ENCODE measurements at places on chromosomes 1 and 21.

DNA sequence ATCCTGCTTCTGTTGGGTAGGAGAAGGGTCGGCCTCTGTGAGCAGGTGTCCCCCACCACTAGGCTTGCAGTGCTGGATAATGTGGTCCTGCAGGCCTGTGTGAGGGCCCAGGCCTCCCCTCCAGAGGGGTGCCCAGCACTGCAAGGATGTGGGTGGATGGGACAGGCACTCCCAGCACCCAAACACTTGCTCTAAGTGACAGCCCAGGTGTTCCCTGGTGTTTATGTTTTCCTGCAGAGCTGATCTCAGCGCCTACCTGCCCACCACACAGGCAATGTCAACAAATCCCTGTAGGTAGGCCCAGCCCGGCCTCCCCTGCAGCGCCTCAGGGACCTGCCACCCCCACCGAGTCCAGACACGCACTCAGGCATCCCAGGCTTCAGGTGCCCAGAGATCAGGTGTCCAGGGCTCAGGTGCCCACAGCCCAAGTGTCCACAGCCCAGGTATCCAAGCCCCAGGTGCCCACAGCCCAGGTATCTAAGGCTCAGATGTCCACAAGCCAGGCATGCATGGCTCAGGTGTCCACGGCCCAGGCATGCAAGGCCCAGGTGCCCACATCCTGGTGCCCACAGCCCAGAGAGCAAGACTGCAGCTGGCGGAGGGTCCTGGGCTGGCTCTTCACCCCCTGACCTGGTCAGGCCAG is 59.2 kb downstream of the WNT9A start:
- DNase-seq: no peak

GRCh38 chr1:41728403-41729202 is 190.1 kb downstream of the HIVEP3 start:
- DNase-seq: peak; percentile 24

DNA sequence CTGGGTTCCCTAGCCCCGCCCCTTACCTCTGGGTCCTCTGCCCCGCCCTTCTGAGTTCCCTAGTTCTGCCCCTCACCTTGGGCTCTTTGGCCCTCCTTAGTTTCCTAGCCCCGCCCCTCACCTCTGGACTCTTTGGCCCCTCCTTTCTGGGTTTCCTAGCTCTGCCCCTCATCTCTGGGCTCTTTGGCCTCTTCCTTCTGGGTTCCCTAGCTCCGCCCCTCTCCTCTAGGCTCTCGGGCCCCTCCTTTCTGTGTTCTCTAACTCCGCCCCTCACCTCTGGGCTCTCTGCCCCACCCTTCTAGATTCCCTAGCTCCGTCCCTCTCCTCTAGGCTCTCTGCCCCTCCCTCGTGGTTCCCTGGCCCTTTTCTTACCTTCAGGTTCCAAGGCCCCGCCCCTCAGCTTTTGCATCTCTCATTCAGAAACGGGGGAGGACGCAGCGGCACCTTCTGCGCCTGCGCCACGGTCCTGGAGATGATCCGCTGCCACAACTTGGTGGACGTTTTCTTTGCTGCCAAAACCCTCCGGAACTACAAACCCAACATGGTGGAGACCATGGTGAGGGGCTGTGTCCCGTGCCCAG is 88.5 kb downstream of the PTPRU start:
- no peak for DNase-seq

- peak; percentile 52 for DNase-seq
Observed at GRCh38 chr1:33060579-33061083, 20.3 kb upstream of the AZIN2 start.

DNA sequence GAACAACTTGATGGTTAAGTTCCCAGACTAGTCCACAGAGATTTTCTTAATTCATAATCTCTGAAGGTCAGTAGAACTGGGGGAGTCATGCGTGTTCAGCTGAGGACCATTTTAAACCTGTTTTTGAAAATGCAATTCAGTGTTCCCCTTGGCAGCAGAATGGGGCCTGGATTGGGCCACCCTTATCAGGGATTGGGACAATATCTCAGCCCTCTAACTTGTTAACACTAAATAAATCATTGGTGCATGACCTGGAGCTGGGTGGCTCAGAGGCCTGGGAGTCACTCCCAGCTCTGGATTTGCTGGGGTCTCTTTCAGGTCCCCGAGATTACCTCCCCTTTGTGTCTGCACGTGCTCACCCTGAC is 55.3 kb downstream of the MRPS6 start:
- no peak for DNase-seq

GRCh38 chr1:32870615-32871363 is at the start of gene FNDC5:
TSS of gene FNDC5 (minus strand) at chr1:32870912.
- DNase-seq: no peak

DNA sequence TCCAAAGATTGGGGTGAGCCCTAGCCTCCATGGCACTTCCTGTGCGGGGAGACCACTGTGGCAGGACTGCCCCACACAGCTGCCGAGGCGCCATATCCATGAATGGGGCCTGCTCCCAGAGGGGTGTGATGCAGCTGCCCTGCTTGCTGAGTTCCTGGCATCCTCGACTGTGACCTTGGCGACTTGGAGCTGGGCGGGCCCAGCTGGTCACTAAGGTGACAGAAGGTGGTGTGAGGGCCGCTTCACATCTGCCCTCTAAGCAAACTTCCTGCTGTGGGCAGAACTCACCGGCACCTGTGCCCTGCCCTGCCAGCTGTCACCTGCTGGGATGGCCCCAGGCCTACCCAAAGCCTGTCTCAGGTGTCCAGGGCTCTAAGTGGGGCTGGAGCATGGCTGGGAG is 9.0 kb downstream of the TMEM61 start:
- DNase-seq: no peak

DNA sequence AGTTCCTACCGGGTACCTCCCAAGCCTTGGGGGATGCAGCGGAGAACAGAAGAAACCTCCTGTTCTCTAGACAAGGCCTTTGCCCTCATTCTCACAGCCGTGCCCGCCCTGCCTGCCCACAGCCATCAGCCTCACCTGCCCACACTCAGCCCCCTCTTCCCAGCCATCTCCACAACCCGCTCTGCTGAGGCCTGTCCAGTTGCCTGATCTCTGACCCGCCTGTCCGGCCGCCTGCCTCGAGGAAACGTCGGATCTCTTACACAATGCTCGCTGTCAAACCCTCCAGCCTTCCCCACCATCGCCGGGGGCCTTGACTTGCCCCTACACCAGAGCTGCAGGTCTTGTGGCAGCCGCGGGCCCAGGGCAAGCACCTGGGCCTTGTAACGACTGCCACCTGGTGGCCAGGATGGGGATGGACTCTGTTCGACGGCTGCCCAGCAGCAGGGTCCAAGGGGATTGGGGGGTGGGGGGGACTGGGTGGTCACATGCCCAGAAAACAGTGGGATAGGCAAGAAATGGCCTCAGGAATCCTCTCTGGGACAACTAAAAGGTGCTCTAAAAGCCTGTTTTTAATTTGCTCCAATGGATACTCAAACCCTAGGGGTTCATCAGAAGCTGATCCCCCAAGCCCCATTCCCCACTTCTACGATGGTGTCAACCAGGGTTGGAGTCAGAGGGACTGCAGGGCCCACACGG is 31.0 kb downstream of the SLC45A1 start:
- DNase-seq: no peak

DNA sequence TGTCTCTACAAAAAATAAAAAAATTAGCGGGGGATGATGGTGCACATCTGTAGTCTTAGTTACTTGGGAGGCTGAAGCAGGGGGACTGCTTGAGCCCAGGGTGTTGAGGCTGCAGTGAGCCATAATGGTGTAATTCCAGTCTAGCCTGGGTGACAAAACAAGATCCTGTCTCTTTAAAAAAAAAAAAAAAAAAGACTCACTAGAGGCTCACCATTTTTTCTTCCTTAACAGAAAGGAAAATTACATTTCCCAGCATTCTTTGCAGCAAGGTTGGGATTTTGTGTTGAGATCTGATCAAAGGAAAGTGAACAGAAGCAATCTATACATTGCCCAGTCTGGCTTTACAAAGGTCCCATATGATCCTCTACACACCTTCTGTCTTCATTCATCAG is 21.5 kb downstream of the GFI1 start:
- no peak for DNase-seq

GRCh38 chr21:32061729-32062128 is 188.9 kb downstream of the HUNK start:
- DNase-seq: no peak

- no peak for DNase-seq
Observed at GRCh38 chr1:89640440-89640839, 7.5 kb downstream of the LRRC8C start.

DNA sequence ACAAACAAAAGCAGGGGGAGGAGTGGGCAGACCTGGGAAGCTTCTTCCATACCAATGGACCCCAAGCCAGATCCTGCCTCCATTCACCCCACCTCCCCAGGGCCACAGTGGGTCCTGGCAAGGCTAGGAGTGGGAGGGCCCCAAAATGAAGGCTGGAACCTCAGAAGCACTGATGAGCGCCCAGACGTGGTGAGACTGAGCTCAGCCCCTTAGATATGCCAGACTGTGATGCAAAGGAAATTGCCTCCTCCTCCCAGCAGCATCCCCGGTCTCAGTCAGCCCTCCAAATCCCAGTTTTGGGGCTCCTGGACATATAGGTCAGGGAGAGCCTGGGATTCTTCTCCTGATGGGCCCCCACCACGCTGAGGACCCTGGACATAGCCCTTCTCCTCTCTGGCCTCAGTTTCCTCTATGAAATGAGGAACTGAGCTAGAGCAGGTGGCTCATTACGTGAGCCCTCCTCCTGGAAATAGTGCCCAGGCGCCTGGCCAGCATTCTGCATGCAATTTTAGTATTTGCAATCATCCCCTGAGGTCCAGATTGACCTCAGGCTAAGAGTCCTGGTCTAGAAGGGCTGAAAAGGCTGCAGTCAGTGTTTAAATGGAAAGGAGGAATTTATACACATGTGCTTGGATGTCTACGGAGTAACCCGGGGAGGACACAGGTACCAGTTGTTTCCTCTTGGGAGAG is 33.5 kb downstream of the RHBG start:
- no peak for DNase-seq

DNA sequence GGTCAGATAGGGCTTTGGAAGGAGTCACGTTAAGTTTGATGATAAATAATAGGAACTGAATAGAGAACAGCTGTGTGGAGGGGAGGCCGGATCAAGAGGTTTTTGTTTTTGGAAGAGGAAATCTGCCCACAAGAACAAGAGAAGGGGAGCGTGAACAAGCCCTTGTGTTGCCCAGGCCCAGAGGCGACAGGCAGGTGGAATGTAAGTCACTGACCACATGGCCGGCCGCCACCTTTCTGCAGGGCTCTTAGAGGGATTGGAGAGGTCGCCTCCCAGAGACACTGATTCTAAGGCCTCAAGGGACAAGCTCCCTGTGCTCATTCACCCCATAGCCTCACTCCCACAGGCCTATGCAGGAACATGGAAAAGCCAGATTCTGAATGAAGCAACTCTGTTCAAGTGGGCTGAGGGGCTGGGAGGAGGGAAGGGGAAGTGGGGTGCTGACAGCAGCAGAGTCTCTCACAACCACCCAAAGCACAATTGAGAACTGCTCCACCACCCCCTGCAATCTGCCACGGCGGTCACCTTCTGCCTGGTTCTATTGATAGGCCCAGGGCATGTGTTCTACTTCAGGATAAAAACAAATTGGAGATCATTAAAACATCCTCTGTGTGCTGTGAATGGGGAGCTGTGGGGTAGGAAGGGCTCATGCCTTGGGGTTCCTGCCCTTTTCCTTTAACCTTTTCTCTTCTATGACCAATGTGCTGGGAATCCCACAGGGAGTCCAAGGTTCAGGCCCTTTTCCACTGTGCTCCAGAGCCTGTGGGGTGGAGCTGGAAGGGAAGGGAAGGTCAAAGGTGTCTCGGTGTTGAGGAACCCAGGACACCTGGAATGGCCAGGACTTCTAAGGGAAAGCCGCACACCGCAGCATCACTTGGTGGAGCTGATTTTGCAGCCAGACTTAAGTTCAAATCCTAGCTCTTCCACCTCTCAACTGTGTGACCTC is 63.3 kb upstream of the PARP1 start:
- no peak for DNase-seq

DNA sequence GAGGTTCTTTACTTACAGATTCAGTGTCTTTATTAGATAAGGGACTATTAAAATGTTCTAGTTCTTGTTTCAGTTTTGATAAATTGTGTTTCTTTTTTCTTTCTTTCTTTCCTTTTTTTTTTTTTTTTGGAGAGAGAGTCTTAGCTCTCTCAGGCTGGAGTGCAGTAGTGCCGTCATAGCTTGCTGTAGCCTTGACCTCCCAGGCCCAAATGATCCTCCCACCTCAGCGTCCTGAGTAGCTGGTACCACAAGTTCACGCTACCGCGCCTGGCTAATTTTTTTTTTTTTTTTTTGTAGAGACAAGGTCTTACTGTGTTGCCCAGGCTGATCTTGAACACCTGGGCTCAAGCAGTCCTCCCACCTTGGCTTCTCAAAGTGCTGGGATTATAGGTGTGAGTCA is 76.6 kb downstream of the TMEM200B start:
- DNase-seq: no peak

GRCh38 chr1:78038491-78038939 is 7.3 kb upstream of the GIPC2 start:
- DNase-seq: no peak

GRCh38 chr21:38170283-38170682 is 86.5 kb upstream of the KCNJ15 start:
- no peak for DNase-seq

DNA sequence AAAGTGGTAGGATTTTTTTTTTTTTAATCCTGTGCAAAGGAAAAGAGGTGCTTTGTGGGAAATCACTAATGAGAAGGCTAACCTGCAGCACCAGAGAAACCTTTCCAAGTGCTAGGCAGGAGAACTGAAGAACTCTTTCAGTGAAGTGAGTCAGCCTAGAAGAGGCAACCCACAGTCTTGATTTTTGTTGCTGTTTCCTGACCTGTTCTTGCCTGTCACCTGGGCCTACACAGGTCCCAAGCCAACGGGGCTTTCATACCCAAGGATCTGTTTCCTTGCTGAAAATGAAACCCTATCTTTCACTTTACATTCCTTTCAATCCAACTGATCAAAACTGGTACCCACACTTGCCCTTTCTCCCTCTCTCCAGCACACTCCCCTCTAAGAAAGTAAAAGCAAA is 7.1 kb upstream of the IKBKE start:
- no peak for DNase-seq

DNA sequence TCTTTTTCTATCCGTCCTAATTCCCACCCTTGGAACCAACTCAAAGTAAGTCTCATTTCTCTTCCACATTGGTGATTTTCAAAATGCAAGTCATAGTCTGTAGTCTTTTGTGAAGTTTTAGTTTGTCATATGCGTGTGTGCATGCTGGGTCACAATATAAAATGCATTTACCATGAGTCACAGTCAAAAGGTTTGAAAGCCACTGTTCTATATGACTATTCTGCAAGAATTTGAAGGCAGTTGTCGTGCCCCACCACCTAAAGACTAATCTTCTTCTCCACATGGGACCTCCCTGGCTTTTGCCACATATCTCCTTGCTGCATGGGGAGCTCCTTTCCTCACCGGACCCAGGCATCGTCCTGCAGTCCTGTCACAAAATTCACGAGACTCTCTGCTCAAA is 1.6 kb downstream of the STPG1 start:
- DNase-seq: no peak
